ENCODE measurements at places on chromosomes 3 and 15. TPM values are rescaled to one million over a fixed set of nuclear protein-coding genes. Genes with fewer than 3 reads are reported as not detected.

The SAMMSON gene
- not detected for total RNA-seq

The NEK10 gene
- total RNA-seq = 2.1 TPM

The U2SURP gene
- total RNA-seq = 22.3 TPM

The TGM5 gene
- not detected for total RNA-seq

The POPDC2 gene
- 0.12 TPM for total RNA-seq

The CLDN18 gene
- not detected for total RNA-seq

The TCF12 gene
- 46.6 TPM for total RNA-seq

The C3orf20 gene
- 0.09 TPM for total RNA-seq

The LRRC3B gene
- total RNA-seq = not detected

The SCAANT1 gene
- total RNA-seq = not detected

The FHIT gene
- 6.2 TPM for total RNA-seq

The FSIP1 gene
- total RNA-seq = not detected
